ENCODE measurements at places on chromosomes 16 and 17.

- no peak for DNase-seq
Measured at GRCh38 chr16:8740775-8741355, 56.6 kb downstream of the TMEM186 start.

DNA sequence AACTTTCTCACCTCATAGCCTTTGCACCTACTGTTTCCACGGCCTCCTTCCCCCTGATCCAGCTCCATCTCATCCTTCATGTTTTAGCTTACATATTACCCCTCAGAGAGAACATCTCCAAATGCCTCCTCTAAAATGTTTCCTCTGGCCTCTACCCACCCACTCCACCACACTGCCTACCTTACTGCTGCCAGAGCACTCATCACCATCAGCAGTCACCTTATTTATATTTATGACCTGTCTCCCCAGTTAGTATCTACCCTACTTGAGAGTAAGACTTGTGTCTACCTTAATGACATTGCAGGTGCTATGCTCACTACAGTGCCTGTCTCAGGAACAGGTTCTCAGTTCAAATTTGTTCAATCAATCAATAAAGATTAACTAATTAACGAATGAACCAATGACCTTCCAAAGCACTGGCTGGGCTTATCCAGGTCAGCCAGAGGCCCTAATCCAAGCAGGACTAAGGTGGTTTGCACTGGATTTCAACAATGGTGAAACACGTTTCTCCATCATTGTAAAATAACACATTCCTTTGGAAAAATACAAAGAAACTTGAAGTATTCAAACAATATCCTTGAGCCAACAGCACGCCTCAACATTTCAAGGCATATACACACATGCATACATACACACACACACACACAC, 41.1 kb downstream of the AMFR start:
- no peak for DNase-seq

- DNase-seq, result no peak
Measured at GRCh38 chr16:80231888-80232287, 308.9 kb upstream of the DYNLRB2 start.

DNA sequence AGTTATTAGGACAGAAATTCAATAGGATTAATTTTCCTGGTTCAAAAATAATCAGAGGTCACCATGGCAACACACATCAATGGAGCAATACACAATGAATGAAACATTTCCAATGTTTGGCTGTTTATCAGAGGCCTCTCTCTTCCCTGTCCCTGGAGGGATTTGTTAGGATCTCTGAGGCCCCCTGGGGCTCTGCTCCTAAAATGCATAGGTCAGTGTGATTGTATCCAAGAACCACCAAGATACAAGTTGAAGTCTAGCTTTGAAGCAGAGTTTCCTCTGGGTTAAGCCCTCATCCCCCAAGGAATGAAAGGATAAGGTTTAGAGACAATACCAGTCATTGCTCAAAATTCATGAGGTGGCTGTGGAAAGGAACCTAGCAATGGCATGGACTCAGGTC, 561.2 kb upstream of the C16orf82 start:
- DNase-seq, result no peak

GRCh38 chr16:5396880-5397279, 299.3 kb upstream of the EEF2KMT start:
- no peak for DNase-seq

- DNase-seq, result no peak
Measured at GRCh38 chr17:44990994-44991393, 22.9 kb upstream of the C1QL1 start.

DNA sequence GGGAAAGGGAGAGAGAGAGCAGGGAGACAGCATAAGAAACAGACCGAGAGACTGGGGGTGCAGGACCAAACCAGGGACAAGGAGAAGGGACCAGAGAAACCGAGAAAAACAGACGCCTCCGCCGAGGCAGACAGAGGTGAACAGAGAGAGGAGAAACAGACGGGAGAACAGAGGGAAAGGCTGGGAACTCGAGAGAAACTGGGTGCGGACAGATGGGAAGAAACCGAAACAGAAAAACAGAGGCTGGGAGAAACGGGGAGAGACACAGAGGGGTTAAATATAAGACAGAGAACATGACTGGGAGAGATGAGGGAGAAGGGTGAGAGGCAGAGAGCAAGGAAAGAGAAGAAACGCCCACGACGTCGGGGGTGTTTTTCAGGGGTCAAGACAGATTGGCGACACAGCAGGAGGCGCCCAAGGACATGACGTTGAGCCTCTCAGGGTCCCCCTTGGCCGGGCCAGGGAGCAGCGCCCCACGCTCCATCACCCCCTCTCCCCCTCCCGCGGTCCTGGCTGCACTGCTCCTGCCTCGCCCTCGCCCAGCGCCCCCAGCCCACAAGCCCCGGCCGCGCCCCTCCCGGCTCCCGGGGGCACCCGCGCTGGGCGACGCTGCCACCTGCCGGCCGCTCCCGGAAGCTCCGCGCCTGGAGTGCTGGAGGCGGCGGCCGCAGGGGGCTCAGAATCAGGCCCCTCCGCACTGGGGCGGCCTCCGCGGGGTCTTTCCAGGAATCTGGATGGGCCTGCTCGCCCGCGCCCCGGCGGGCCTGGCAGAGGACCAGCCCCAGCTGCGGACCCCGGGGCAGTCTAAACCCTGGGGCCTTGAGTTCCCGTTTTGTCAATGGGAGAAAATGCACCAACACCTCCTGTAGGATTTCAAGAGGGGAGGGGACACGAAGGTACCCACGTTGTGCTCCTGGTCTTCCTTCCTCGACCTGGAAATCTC, 1.3 kb upstream of the TMEM92 start:
- peak; percentile 26 for DNase-seq

DNA sequence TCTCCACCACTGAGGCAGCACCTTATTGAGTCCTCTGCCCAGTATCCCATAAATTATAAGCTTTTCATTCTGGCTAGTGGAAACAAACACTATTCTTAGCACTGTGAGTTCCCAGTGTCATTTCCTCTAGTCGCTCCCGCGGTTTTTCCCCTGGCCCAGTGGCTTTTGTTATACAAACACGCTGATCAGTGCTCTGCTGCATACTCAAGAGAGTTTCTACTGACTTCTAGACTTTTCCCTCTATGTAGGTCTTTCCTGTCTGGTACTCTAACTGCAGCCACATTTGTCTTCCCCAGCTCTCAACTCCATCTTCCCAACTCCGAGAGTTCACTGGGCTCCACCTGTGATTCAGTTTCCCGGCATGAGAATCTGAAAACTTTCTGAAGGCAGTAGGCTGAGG, 556.6 kb upstream of the SALL1 start:
- DNase-seq, result no peak

DNA sequence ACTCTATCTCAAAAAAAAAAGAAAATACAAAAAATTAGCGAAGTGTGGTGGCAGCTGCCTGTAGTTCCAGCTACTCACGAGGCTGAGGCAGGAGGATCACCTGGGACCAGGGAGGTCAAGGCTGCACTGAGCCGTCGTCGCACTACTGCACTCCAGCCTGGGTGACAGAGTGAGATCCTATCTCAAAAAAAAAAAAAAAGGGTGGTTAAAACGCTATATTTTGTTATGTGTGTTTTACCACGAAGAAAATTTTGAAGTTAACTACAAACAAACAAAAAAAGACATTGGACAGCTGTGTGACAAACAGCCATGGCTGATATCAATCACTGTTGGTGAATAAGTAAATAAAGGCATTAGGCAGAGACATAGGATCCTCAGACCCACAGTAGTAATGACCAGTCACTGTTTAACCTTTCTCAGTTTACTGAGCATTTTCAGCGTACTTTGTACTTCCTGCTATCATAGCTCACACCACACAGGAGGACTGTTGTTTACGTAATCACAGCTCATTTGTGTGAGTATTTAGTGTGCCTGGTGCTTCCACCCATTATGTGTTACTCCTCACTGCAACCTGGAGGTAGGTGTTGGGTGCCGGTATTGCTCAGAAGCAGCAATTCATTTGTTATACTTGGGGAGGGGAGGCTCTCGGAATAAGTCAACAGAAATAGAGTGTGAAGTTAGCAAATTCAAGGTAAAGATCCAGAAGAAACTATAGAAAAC, 55.4 kb downstream of the COPRS start:
- DNase-seq, result no peak

GRCh38 chr17:77049440-77049839, 91.3 kb upstream of the SEC14L1 start:
- DNase-seq, result no peak

GRCh38 chr17:15999974-16000827, 577 bp downstream of the TTC19 start:
- DNase-seq, result peak; percentile 1

- DNase-seq, result no peak
Measured at GRCh38 chr17:32757963-32758362, 119.0 kb downstream of the MYO1D start.

- DNase-seq, result no peak
Measured at GRCh38 chr16:2737895-2738418, 14.5 kb upstream of the SRRM2 start.

DNA sequence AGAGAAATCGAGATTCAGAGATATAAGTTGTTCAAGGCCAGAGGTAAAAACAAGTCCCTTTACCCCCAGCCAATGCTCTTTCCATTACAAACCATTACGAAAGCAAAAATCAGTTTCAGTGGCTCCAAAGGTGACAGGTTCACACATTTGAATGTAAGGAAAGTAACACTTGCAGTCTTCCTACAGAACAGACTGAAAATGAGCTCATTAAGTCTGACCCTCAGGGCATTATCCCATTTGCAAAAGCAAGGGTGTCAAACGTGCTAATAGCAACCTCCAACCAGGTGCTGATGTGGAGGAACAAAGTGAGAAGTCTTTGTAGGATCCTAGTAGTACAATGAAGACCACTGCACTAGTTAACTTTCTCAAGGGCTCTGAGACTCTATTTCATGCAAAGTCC, 65.2 kb downstream of the XPO6 start:
- DNase-seq, result no peak

DNA sequence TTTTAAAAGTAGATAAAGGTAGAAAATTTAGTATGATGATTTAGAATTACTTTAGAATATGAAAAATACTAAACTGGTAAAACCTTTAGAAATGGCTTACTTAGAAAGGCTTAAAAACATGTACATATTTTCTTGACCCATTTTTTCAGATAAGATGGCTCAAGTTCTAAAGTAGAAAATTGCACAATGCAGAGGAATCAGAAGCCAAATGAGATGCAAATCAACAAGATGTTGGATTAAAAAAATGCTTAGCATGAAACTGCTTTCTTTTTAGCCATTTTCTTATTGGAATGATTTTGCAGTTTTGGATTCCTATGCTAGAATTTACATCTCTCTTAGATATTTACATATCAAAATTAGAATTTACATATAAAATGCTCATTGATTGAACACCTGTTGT, 1.5 kb upstream of the KRTAP3-1 start:
- DNase-seq, result no peak
